ENCODE measurements at places on chromosomes 7 and 10.

GRCh38 chr10:107434201-107434600, 269.7 kb upstream of the SORCS1 start:
- no peak for DNase-seq

DNA sequence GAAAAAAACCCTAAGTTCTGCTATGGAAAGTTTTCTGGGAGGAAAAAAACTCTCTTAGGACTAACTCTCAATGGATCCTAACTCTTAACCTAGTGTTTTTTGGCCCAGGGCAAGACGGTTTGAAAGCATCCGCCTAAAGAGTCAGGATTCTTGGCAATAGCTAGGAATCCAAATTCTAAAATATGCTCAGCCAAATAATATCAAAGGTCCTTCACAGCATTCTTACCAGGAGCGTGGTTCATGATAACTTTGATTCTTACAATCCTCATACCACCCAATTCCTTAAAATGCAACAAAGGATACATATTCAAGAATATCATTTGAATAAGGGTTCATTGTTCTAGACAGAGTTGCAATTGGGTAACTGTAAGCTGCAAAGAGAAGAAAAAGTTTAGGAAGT, 21.3 kb downstream of the CPA1 start:
- DNase-seq = peak; percentile 47

DNA sequence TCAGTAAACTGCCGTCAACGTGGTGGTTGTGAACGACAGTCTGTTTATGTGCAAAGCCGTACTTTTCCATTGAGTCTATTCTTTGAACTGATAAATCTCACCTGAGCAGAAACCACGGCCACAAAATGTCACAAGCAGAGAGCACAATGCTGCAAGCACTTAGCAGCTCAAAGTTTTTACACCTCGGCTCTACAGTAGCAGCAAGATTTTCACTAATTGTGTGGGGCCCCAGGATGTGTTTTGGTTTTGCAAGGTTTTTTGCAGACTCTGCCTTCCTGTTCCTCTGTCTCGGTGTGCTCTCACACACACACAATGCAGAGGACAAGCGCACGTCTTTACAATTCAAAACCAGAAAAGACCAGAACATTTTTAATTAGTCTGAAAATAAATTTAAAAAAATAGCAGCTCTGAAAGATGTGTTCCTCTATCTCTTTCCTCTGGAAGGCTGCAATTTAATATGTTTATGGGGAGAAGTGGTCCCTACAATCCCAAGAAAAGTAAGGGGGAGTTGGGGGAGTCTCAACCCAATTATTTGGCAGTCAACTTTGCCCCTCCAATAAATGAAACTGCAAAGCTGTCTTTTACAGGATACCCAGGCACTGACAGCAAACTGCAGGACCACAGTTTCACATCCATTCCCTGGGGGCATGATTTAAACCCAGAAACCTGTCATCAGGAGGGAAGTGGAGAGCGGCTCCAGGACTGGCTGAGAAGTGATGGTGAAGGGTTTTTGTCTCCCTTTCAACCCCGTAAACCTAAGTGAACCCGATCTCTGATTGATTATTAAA, 73.8 kb upstream of the SFMBT2 start:
- DNase-seq = no peak

GRCh38 chr7:111138193-111138569, 47.3 kb downstream of the LRRN3 start:
- DNase-seq = no peak

GRCh38 chr10:75548356-75548755, 116.9 kb downstream of the LRMDA start:
- no peak for DNase-seq

DNA sequence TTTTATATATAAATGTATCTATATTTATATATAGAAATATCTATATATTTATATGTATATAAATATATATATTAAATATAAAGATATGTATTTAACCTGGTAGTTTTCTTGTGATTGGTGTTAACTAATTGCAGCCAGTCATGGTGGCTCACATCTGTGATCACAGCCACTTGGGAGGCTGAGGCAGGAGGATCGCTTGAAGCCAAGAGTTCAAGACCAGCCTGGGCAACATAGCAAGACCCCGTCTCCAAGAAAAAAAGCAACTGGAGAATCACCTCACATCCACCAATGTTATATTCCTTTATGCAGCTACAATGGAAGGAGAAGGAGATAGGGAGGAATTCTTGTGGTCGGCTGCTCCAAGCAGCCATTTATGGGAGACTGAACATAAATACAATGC, 224.9 kb downstream of the BAMBI start:
- DNase-seq = no peak

DNA sequence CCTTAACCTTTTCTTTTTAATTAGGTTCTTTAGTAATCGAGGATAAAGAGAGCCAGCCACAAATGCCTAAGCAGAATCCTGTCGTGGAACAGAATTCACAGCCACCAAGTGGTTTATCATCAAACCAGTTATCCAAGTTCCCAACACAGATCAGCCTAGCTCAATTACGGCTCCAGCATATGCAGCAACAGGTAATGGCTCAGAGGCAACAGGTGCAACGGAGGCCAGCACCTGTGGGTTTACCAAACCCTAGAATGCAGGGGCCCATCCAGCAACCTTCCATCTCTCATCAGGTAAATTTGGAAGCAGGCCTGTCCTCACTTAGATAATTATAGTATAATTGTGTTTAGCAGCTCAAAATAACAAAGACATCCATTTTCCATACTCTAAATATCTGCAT, 94.6 kb downstream of the TRIM24 start:
- no peak for DNase-seq
